ENCODE measurements at places on chromosomes 7 and 10. TPM values are rescaled to one million over a fixed set of nuclear protein-coding genes. Genes with fewer than 3 reads are reported as not detected.

Gene ZNF107
- total RNA-seq: 3.2 TPM

Gene SFTPA2
- total RNA-seq: not detected

Gene BMS1
- total RNA-seq: 13.0 TPM

DNA sequence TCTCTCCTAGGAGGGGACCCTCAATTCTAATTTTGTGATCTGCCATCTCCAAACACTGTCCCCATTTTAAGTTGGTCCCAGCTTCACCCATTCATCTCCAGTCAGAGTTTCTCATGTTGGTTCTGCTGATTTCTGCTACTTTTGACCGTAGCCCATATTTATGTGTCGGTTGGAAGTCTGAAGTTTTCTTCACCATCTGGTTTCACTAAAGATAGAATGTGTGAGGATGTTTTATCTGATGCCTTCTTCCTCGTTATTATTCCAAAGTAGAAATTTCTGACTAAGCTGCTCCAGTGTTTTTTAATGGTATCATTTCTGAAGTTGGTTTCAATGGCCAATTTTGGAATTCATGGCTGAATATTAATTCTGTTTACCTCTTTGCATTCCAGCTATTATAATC is 21.3 kb upstream of the IFIT2 start:
- DNase-seq: no peak
